ENCODE measurements at places on chromosomes 11 and 22.

DNA sequence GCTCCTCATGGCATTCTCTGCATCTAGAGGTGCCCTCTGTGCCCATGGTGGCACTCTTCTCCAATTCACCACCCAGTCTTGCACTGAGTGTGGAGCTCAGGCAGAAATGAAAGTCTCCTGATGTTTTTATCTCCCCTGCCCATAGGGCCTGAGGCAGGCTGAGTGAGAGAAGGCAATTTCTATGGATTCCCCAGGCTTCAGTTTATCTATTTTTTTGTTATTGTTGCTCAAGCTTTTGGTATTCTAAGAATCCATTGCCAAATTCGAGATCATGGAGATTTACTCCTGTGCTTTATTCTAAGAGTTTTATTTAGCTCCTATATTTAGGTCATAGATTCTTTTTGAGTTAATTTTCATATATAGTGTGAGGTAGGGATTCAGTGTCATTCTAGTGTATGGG, 40.7 kb downstream of the TSPAN18 start:
- DNase-seq: no peak

- DNase-seq: no peak
Observed at GRCh38 chr11:72634016-72634415, 40.2 kb downstream of the PDE2A start.

- DNase-seq: no peak
Observed at GRCh38 chr11:86551288-86552092, 120.9 kb downstream of the ME3 start.

GRCh38 chr11:2414616-2415015, 14.1 kb downstream of the TSSC4 start:
- DNase-seq: no peak

DNA sequence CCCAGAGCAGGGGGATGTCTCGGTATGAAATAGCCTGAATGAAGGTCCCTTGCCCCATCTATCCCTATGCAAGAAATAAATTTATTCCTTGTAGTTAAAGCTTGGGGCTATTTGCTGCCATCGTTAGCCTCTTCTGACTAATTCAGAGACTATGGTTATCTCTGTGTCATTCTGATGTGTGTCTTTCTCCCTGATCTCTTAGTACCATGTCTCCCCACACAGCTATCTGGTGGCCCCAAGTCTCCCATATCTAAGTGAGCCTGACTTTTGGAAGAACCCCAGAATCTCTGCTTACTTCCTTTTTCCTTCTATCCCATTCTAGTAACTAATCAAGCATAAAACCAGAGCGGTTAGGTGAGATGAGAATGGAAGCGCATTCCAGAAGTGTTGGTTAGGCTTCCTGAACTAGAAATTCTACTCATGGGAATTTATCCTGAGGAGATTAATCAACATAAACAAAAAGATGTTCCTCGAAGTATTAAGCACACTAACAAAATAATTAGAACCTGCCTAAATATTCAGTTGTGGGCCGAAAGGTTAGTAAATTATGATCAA, 71.4 kb upstream of the BMAL1 start:
- no peak for DNase-seq

DNA sequence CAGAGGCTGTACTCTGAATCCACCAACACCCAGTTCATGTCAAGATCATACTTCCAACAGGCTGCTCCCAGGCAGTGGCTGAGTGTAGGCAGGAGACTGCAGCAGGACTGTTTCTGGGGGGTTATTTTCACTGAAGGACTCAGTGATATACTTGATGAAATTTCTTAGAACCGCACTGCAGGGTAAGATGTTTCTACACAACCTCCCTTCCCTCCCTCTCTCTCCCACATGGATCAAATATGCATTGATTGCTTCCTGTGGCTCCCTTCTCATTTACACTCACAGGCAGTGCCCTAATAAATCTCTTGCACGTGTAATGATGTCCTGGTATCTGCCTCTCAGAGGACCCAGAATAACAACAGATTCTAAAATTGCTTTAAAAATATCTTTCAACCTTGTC, 251.3 kb upstream of the CCDC179 start:
- no peak for DNase-seq

DNA sequence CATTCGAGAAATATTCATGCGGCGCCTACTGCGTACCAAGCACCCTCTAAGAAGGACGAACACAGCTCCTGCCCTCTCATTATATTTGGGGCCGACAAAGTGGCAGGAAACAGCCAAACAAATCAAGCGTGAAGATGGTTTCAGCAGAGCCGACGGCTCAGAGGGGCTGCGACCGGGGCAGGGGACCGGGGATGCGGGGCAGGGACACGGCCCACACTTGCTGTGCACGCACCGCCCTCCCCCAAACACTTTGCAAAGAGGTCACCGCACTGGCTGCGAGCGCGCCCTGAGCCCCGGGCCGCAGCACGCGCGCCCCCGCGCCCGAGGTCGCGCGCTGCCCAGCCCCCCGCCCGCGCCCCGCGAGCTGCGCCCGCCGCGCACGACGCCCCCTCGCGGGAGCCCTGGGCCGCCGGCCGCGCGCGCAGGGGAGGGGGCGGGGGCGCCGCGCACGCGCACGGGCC, 255 bp upstream of the SYNGR1 start:
- DNase-seq: peak; percentile 26

DNA sequence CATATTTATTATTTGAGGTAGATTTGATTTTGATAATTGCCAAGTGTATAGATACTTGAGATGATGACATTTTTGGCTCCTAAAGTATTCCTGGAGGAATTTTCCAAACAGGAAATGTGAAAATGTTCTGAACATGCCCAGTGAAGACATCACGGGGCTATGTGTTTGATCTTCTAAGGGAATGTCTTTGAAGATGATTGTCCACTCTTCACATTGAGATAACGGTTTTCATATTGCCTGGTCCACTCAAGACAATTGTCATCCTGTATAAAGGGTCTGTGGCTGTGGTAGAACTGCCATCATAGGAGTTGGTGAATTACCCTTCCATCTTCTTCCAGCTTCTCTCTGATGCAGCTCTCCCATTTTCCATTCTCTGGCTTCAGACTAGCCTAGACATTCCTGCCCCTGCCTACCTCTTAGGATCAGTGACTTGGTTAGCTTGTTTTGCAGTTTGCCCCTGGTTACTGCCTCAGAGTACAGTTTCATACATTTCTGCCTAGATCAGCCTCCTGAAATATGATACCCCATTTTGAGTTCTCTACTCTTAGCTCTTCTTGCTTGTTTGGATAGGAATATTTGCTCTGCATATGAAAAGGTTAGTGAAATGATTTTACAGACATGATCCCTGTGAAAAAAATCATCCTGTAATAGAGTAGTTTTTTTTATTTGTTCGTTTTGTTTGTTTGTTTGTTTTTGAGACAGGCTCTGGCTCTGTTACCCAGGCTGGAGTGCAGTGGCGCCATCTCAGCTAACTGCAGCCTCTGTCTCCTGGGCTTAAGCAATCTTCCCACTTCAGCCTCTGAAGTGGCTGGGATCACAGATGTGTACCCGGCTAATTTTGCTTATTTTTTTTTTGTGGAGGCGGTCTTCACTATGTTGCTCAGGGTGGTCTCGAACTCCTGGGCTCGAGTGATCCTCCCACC, 111.4 kb upstream of the SORL1-AS1 start:
- DNase-seq: no peak

DNA sequence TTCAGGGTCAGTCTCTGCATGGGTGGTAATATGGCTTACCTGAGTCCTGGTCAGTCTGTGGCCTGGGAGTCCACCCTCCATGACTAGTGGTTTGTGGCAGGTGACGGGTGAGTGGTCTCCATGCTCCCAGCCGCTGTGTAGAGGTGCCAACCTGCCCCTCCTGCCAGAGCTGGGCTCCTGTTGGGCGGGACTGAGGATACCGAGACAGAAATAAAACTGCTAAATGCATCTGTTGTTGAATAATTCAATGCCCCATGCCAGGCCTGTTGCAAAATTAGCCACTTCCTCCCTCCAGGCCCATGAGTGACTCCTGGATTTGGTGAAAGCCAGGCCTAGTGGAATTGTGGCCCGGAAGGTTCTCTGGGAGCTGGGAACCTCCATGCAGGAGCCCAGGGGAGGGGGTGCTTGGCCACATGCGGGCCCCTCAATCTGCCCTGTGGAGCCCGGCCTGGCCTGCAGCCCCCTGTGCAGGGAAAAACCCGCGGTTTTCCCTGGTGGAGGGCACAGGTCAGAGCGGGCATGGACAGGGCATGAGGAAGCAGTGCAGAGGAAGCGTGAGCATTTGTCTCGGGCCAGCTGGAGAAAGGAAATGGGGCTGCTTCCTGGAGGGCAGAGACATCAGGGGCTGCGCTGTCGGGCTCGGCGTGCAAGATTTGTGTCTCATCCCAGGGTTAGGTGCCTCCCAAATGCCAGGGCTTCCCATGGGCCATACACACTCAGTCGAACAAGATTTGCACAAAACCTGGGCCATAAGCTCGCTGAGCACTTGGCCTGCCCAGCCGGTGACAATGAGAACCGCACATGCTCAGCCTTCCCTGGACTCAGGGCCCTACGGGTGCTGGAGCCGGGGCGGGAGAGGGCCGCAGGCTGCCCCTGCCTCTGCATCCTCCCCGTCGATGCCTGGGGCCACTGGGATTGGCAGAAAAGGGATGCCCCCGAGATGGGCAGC, 66.9 kb downstream of the KCNQ1 start:
- no peak for DNase-seq

DNA sequence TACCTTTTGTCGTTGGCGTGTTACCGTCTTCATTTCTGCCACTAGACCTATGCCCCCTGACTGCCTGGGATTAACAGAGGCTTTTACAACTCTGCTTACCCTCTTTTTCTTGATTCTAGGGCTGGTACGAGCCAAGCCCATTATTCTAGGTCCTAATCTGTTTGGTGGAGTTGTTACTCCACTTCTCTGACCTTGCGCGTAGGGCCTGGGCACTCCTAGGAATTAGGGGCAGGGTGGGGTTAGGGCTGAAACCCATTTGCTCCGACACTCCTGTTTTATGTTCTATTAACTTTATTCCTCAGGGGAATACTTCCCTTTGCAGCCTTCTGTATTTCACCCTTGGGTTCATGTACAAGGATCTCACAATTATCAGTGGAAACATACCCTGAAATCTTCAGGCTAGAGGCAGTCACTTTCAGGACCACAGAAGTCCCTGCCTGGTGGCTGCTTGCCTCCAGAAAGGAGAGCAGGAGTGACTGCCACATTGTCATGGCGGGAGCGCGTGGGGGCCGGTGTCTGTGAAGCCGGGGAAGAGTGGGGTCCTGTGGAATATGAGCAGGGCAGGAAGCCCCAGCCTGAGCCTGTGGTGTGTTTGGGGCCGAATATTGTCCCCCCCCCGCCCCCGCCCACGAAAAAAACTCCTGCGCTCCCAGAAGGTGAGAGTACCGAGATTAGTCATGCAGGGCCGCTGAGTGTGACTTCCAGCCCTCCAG, 731 bp upstream of the SLC37A2 start:
- DNase-seq: no peak

DNA sequence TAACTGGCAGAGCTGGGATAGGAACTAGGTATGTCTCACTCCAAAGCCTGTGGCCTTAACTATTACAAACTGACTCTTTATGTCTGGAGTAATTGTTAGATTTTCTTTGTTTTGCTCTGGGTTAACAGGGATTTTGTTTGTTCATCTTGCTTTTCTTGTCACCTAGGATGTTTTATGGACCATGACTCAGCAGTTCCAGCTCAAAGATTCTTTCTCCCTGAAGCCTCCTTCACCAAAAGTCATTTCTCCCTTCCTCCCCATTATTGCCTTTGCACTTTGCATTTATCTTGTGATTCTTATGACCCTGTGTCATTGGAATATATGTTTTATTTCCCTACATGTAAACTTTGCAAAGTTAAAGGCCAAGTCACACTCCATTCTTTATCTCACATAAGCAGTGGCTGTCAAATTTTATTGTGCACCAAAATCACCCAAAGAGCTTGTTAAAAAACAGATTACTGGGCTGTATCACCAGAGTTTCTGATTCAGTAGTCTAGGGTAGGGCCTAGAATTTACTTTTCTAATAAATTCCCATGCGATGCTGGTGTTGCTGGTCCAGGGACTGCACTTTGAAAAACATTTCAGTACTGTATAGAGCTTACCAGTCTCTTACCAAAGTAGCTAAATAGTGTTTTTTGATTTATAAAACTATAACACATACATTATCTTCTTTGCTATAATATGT, 327.7 kb downstream of the DLG2 start:
- no peak for DNase-seq

- DNase-seq: no peak
Observed at GRCh38 chr11:84012171-84012826, 726.1 kb upstream of the CCDC90B start.

DNA sequence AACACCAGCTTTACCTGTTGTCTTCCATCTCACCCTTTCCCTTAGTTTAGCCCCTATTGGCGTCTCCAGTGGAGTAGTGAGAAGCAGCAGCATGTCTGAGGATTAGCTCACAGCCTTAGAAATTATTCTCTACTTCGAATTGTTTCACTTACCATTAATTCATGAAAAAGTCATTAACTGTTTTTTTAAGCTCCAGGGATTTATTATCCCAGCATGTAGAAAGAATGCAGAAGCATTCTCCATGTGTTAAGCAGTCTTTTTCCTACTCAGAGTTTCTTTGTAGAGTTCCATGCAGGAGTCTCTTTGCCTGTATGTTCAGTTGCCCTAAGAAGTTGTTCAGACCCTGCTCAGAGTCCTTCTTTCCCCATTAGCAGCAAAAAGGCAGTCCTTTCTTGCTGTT, 137.9 kb upstream of the RASSF10 start:
- DNase-seq: no peak

DNA sequence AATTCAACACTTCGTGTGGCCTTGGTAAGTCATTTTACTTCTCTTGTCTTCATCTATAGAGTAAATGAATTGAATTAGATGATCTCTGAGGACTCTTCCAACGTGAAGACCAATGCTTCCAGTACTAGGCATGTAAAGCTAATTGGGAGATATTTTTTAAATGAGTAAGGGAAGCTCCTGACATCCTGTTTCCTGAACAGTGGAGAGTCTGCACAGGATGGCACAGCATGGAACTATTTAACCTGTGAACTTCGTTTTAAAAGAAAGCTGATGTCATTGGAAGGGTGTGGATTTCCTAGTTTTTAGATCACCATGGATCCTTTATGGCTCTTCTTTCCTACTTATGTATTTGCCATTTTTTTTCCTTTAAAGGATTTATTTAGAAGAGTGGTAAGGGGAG, 48.4 kb upstream of the HSD17B12 start:
- no peak for DNase-seq

GRCh38 chr11:79501707-79502106, 60.9 kb upstream of the TENM4 start:
- DNase-seq: no peak

DNA sequence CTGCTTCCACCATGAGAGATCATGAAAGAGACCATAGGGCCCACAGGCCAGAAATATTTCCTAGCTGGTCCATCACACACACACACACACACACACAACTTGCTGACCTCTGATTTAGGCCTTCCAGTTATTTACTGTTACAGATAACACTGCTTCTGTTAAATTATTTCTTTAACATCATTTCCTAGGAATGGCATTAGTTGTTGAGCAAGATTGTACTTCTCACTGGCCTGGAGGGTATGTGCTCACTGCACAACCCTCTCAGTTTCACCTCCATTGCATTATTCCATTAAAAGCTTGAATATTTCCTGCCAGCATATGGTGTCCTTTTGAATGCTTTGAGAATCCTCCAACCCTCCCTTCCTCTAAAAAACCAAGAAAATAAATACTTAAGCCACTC, 104.4 kb downstream of the MICAL2 start:
- DNase-seq: no peak

- DNase-seq: peak; percentile 26
Observed at GRCh38 chr11:6505577-6506240, 8.6 kb downstream of the DNHD1 start.

GRCh38 chr22:23457380-23457985, 122.6 kb downstream of the IGLL1 start:
- DNase-seq: no peak

Data from endothelial cell (in vitro differentiated cells).